ENCODE measurements at places on chromosomes 2 and 18.

DNA sequence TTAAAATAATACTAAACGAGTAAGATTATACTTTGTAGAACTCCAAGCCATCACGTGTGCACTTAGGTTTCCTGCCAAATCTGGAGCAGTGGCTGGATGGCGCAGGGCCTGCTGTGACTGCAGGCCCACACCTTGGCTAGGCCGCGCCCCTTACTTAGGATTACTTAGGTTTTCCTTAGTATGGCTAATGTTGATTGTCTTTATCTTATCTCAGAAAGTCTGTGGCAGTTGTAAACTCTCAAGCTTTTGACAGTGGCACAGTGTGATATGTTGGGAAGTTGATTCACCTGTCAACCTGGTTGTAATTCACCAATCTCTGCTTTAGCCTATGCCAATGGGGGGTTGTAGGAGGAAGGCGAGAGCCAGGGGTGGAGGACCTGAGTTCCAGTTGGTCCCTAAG is 208.4 kb downstream of the ZNF407 start:
- DNase-seq, result no peak

- no peak for DNase-seq
Observed at GRCh38 chr2:217366966-217367365, 507.1 kb upstream of the TNP1 start.

DNA sequence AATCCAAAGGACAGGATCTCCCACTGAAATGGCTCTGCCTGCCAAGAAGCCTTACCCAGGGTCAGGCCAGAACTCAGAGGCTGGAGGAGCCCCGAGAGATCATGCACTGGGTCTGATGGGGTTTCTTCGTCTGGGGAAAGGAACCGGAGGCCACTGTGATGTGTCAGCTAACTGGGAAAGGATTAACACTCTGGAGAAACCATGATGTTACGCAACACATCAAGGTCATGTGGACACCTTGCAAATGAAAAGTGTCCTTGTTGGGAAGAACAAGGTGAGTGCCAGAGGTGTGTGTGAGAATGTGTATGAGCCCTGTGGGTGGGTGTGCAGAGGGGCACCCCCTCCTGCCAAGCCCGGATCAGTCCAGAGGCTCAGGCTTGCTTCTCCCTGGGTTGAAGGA is 86.9 kb downstream of the CRACDL start:
- no peak for DNase-seq

DNA sequence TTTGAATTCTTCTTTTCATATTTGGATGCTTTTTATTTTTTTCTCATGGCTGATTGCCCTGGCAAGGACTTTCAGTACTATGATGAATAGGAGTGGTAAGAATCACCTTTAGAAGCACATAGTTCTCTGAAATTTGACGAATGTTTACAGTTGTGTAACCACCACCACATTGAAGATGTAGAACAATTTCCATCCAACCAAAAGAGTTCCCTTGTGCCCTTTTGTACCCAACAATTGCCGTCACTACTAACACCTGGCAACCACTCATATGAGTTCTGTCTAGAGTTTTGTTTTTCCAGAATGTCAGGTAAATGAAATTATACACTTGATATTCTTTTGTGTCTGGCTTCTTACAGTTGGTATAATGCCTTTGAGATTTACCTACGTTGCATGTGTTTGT is 28.7 kb upstream of the SLC16A14 start:
- DNase-seq, result no peak

DNA sequence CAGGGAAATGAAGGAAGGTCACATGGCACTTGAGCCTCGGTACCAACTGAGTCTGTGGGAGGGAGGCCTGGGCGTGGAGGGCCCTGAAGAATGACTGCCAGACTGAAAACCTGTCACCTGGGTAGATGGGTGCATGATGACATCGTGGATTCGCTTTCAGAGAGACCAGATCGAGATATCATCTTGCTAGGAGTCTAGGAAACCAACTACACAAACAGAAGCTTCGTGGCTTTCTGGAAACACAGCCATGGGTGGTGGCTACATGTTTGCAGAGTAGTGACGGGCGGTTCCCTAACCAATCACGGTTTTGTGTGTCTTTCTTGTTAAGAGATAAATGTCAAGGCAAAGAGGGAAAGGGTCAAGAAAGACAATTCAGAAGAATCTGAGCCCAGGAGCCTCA is 155.0 kb downstream of the EIPR1 start:
- DNase-seq, result peak; percentile 80

- DNase-seq, result no peak
Observed at GRCh38 chr2:156673333-156673615, 237.1 kb downstream of the GPD2 start.

- no peak for DNase-seq
Observed at GRCh38 chr2:189297446-189297845, 117.9 kb upstream of the COL5A2 start.

- DNase-seq, result no peak
Observed at GRCh38 chr2:16036951-16037350, 96.6 kb downstream of the MYCN start.

DNA sequence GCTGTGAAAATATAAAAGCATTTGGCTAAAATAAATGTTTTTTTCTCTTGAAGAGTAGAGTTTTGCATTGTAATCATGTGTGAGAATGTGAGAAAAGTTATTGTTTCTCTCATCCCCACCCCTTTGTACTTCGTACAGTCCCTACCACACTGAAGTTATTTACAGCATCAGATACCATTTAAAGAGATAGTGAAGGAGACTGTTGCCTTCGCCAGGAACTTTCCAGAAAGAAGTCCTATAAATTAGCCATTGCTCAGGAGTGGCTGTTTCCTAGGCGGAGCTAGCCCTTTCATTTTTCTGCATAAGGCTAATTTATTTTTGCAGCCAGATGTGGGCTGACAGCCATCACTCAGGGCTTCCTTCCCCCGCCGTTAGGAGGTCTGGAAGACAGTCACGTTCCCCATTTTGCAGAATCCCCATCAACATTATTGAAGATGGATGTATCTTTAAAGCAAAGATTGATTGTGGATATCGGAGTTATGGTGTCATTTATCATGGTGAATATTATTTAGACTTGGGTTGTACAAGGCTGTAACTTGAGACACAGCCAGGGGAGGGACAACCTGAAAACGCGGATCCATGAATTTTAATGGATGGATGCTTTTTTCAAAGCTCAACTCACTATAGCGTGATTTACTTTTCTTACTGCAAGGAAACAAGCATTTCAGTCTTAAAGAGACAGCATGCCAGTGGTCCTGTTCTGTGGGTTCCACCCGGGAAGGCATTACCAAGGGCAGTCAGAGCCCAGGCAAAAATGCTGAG is 17.1 kb downstream of the TSHZ1 start:
- no peak for DNase-seq

DNA sequence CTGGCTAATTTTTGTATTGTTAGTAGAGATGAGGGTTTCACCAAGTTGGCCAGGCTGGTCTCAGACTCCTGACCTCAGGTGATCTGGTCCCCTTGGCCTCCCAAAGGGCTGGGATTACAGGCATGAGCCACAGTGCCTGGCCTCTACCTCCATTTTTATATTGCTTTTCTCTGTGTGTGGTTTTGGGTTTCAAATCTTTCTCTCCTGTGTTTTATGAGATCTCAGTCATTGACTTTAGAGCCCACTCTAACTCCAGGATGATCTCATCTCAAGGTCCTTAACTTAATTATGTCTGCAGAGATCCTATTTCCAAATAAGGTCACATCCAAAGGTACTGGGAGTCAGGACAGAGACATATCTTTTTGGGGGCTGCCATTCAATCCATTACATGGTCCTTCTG is 24.7 kb downstream of the ARL4C start:
- DNase-seq, result no peak

GRCh38 chr18:13470516-13471197 is 252.1 kb downstream of the LDLRAD4 start:
- DNase-seq, result no peak
